ENCODE measurements at places on chromosomes 7 and 10. TPM values are rescaled to one million over a fixed set of nuclear protein-coding genes. Genes with fewer than 3 reads are reported as not detected.

Gene SEMA3E
- not detected for total RNA-seq

Gene CLCN1
- not detected for total RNA-seq

Gene HOXA2
- total RNA-seq, result not detected

Gene BEND7
- not detected for total RNA-seq

Gene PDE1C
- not detected for total RNA-seq

Gene CALCR
- total RNA-seq, result not detected

Gene ANKRD61
- not detected for total RNA-seq

Gene GTF2IRD1
- total RNA-seq, result 2.9 TPM

Gene PIP
- total RNA-seq, result not detected

Gene DNAH11
- 0.02 TPM for total RNA-seq

Gene EN2
- total RNA-seq, result not detected

Gene OR2A1
- not detected for total RNA-seq
